MV-4-11 (cell line): ENCODE measurements at places on chromosomes 1 and 21.

GRCh38 chr1:165896277-165896676 is 68.9 kb downstream of the UCK2 start:
- DNase-seq = no peak

- no peak for DNase-seq
These were observed 115.3 kb downstream of the ADSS2 start for GRCh38 chr1:244336232-244336899.

DNA sequence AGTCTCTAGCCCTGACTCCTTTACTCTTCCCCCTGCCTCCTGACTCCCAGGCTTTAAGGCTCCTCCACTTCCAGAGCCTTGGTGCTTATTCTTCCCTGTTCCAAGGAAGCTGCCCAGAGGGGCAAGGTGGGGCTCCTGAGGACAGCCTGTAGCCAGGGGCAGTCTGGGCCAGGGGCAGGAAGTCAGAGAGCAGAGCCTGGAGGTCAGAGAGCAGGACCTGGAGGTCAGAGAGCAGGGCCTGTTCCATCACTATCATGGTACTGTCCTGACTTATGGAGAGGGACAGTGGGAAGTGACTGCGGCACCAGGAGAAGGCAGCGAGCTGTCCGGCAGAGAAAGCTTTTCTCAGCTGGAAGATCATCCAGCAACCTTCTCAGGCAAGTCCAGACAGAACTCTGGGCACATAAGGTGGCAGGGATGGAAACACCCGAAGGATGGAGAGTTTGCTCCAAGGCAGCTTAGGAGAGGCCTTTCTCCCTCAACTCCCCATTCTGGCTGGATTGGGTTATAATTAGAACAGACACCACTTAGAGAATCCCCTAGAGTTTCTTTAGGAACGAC is 25.0 kb downstream of the PLXNA2 start:
- no peak for DNase-seq

GRCh38 chr1:232307296-232308017 is 322.5 kb downstream of the SIPA1L2 start:
- no peak for DNase-seq

DNA sequence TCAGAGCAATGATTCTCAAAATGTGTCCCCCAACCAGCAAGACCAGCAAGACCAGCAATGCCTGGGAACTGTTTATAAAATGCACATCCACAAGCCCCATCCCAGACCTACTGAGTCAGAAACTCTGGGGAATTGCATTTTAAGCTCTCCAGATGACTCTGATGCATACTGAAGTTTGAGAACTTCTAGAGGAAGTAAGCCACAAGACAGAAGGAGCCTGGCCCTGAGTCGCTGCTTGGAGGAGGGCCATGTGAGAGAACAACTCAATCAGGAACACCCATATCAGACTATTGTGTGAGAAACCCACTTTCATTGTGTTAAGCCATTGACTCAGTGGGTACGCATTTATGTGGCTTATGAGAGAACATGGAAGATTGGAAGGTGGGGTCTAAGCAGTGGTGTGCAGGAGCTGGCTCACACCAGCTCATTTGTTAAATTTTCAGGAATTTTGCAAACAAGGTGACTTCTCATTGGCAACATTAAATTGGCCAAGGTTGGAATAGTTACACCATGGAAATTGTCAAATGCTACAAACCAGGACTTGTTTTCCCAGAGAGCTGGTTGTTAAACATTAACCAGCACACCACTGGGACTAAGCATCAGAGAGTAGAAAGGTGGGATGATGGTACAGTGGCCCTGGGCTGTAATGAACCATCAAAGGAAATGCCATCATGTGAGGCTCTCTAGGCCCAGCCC is 38.9 kb downstream of the ATP1A1 start:
- no peak for DNase-seq

GRCh38 chr1:34199927-34200326 is 23.2 kb downstream of the C1orf94 start:
- DNase-seq = no peak

GRCh38 chr1:177077734-177078499 is 86.6 kb downstream of the ASTN1 start:
- DNase-seq = no peak
